Stimulated activated CD8-positive, alpha-beta memory T cell treated with anti-CD3 and anti-CD28 coated beads, Interleukin-7, amount 100 ng/mL, for 4 hours (primary cell): ENCODE measurements at places on chromosomes 5 and 9.
A peak's percentile ranks its signal among the peaks of the same experiment; 100 is the strongest.

DNA sequence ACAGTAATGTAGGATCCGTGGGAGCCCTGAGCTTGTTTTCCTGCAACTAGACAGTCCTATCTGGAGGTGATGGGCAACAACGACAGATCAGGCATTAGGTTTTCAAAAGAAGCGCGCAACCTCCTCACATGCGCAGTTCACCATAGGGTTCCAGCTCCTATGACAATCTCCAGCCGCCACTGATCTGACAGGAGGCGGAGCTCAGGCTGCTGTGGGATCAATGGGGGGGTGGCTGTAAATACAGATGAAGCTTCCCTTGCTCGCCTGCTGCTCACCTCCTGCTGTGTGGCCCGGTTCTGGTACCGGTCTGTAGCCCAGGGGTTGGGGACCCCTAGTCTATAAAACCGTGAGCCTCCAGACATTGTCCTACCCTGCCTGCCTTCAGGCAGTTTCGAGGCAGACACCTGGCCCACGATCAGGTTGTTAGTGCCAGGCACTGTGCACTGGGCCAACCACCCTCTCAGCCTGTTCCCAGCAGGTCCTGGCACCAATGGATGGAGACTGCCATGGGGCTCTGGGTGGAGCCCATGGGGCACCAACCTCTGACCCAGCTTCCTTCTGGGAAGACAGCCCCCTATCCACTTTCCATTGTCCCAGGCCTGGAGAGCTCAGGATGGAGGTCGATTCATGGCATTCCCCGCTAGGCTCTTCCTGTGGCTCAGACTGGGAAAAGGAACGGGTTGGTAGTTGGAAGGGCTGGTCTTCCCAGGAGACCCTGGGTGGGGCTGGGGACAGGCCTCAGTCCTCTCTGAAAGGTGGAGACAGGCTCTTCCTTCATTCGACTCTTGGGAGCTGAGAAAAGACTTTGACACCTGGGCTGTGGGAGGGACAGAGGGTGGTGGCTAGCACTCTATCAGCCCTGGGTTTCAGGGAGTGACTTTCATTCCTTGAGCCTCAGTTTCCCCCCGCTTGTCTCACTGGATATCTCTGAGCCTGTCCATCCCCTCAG lies 1.7 kb downstream of the ENDOG start:
- no peak for DNase-seq

GRCh38 chr5:173907686-173908371 lies 19.7 kb downstream of the CPEB4 start:
- no peak for DNase-seq

DNA sequence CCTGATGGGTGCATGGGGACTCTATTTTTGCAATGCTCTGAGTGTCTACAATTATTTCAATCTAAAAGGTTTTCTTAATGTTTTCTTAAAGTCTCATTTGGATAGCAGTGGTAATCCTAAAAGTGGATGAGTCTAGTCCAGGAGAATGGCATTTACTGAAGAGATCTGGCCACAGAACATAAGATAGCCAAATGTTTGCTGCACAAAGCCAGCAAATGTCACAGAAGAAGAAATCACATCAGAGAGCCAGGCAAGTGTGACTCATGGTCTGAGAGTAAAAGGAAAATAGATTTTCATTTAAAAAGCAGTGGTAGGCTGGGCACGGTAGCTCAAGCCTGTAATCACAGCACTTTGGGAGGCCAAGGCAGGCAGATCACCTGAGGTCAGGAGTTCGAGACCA lies 352.7 kb upstream of the GRAMD2B start:
- DNase-seq: no peak

GRCh38 chr9:27599102-27599869 lies 26.0 kb upstream of the C9orf72 start:
- no peak for DNase-seq

DNA sequence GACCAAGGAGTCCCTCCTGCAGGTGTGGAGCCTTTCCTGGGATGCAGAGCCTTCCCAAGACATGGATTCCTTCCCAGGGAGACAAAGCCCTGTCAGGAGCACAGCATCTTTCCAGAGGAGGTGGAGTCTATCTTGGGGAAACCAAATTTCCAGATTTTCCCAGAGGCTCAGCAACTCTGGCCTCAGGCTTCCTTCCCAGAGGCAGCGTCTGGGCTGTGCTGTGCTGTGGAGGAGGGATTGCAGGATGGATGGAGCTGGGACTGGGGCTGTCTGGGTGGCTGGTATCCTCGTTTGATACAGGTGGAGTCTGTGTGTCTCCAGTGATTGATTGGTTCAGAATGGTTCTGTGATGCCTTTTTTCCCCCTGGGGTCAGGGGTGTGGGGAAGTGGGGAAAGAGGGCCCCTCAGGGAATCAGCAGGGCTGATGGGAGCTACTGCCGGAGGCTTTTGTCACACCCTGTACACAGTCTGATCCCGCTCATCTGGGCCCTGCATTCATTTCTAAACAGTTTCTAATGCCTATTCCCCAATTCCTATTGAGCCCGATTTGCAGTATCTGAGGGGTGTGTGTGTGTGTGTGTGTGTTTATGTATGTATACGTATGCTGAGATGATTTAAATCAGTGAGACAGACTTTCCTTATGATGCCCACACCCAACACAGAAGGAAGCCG lies 16.0 kb downstream of the OR13J1 start:
- DNase-seq: no peak

DNA sequence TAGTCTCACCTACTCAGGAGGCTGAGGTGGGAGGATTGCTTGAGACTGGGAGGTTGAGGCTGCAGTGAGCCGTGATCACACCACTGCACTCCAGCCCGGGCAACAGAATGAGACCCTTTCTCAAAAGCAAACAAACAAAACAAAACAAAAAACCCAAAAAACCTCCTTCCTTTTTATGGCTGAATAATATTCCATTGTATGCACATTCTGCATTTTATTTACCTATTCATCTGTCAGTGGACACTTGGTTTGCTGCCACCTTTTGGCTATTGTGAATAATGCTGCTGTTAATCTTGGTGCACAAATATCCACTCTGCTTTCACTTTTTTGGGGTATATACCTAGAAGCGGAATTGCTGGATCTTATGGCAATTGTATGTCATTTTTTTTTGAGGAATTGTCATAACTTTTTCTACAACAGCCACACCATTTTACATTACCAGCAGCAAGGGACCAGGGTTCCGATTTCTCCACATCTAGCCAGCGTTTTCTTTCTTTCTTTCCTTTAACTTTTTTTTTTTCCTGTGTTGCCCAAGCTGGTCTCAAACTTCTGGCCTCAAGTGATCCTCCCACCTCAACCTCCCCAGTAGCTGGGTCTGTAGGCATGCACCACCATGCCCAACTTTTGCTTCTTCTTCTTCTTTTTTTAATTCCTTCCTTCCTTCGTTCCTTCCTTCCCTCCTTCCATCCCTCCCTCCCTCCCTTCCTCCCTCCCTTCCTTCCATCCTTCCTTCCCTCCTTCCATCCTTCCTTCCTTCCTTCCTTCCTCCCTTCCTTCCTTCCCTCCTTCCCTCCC lies 30.6 kb downstream of the NKX2-5 start:
- DNase-seq: no peak

- DNase-seq: no peak
These were observed 106.8 kb downstream of the RXRA start for GRCh38 chr9:134433101-134433500.

DNA sequence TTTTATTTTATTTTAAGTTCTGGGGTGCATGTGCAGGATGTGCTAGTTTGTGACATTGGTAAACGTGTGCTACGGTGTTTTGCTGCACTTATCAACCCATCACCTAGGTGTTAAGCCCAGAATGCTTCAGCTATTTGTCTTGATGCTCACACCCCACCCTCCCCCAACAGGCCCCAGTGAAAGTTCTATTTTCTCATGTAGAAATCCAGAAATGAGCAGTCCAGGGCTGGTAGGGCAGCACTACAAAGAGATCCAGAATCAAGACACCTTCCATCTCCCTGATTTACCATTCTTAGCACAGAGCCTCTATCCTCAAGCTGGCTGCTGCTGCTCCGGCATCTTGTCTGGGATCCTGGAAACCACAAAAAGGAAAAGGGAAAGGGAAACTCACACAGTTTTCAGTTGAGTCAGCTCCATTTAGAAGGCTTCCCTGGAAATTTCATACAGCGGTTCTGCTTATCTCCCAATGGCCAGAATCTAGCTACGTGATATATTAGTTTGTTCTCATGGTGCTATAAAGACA lies 85.4 kb upstream of the SMARCA2 start:
- no peak for DNase-seq

DNA sequence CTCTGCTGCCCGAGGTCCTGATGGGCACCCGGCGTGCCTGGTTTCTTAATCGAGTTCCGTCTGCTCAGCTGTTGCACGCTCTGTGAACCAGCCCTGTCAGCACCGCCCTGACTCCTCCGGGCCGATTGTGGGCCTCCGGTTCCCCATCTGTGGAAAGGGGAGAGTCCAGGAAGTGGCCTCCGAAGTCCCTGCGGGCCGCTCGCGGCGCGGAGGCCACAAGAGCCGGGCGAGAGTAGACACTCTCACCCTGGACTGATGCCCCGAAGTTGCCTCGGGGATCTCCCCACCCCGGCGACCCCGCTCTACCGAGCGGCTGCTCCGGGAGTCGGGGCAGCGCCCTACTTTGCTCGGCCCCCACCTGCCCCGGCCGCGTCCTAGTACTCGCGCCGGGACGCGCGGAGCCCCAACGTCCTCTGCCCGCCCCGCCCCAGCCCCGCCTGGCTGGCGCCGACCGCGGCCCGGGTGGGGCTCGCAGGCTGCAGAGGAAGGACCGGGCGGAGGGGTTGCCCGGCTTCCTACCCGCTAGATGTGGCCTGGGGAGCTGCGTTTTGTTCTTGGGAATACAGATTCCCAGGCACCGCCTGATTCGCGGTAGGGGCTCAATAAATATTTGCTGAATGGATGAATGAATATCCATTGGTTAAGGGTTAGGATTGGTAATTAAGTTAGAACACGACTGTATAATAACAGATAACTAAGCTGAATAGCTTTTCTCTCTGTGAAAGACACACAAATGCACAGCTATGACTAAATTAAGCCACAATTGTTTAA lies 935 bp upstream of the ZNF367 start:
- DNase-seq: peak; percentile 43

DNA sequence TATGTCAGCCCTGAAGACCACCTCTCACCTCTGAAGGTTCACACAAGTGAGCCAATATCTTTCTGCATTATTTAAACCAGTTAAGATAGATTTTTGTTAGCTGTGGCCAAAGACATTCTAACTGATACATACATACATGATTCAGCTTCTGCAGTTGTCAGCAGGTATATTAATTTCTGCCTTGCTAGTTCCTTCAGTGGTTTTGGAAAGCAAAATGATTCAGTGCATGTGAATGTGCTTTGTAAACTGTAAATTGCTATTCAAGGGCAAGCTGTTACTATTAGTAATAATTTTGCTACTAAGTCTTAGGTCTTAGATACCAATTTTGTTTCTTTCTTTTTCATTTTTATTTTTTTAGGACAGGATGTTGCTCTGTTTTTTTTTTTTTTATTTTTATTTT lies 89.2 kb upstream of the ERBIN start:
- no peak for DNase-seq

GRCh38 chr5:149644629-149645028 lies 63.3 kb downstream of the ARHGEF37 start:
- no peak for DNase-seq

DNA sequence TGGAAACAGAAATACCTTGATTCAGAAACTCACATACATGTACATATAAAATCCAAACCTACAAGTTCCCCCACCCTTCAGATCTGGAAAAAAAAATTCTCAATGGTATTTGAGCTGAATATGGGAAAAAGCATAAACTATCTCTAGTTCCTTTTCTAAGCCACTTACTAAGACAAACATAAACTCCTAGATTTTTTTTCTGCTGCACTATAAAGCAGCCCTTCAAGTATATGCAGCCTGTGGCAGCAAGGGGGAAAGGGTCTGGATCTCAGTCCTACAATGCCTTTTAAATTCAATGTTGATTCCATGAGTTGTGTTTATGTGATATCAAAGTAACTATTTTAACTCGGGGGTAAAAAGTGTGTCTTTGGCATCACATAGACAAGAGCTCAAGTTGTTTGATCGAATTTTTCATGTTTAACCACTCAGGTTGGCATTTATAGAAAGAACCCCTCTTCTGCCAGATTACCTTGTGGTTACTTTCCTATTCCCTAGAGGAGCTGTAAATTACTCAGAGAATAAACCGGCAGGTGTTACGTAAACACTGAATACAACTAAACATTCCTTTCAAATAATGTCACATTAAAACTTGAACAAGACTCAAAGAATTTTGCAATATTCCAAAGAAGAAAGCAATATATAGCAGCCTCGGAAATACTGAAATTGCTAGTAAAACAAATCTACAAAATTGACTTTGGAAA lies 91.8 kb upstream of the FER start:
- no peak for DNase-seq

GRCh38 chr5:21831145-21831787 lies 1021.9 kb downstream of the CDH12 start:
- DNase-seq: no peak

- no peak for DNase-seq
These were observed 13.0 kb downstream of the GPX3 start for GRCh38 chr5:151033217-151033934.

DNA sequence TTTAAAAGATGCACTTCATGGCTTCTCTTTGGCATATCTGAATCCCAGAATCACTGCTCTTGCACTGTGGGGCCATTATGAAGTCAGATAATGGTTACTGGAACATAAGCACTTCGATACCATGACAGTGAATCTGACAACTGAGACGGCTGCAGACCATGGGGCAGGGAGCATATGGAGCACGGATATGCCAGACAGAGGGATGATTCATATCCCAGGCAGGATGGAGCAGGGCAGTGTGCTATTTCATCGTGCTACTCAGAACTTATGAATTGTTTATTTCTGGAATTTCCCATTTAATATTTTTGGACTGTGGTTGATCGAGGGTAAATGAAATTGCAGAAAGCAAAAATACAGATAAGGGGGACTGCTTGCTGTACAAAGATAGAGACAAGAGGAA lies 145.0 kb downstream of the EGFLAM start:
- no peak for DNase-seq

GRCh38 chr9:117887383-117887782 lies 183.2 kb downstream of the TLR4 start:
- DNase-seq: no peak

DNA sequence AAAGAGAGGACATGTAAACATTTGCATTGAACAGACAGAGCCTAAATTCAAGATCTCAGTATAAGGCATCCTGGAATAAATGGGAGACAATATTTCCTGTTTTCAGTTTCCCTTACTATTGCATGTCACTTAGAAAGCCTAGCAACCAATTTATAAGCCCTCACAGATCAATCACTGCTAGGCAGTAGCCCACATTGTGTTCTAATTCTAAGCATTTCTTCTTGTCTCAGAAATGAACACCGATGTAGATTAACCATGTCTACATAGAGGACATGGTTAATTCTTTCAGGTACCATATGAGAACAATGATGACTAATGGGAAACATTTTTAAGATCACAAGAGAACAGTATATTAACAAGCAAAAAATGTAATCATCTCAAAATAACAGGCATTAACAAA lies 79.6 kb upstream of the HMHB1 start:
- DNase-seq: no peak

- no peak for DNase-seq
These were observed 107.8 kb downstream of the THBS4 start for GRCh38 chr5:80142996-80143395.

- DNase-seq: no peak
These were observed 88.4 kb downstream of the CAMSAP1 start for GRCh38 chr9:135818718-135819475.

- no peak for DNase-seq
These were observed 10.3 kb upstream of the ANKHD1 start for GRCh38 chr5:140391312-140391711.
